ENCODE measurements at places on chromosomes 4 and X.
A peak's percentile ranks its signal among the peaks of the same experiment; 100 is the strongest.

GRCh38 chr4:185853841-185854240 lies 41.8 kb upstream of the SORBS2 start:
- DNase-seq = peak; percentile 51

- DNase-seq = no peak
Measured at GRCh38 chr4:26196567-26196966, 124.2 kb upstream of the RBPJ start.

- peak; percentile 63 for DNase-seq
Measured at GRCh38 chr4:158722291-158722916, 792 bp downstream of the PPID start.

DNA sequence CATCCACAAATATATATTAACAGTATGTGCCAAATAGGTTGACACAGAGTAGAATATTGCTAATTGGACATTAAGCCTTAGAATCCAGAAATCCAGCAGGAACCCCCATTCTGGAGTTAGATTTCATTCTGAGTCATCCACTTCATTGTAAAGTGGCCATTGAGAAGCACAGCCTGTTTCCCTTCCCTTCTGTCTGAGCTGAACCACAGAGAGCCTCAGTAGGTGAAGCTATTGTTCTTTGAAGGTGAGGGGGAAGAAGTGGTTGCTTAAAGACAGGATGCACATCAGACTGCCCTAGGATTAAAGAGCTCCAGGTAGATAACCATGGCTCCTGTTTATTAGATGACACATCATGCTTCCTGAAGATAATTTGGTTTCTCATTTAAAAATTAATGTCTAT lies 30.6 kb upstream of the MCF2 start:
- DNase-seq = peak; percentile 56

GRCh38 chr4:15344041-15344440 lies 83.8 kb upstream of the C1QTNF7 start:
- no peak for DNase-seq

GRCh38 chr4:1036095-1036494 lies 24.7 kb downstream of the FGFRL1 start:
- DNase-seq = no peak

DNA sequence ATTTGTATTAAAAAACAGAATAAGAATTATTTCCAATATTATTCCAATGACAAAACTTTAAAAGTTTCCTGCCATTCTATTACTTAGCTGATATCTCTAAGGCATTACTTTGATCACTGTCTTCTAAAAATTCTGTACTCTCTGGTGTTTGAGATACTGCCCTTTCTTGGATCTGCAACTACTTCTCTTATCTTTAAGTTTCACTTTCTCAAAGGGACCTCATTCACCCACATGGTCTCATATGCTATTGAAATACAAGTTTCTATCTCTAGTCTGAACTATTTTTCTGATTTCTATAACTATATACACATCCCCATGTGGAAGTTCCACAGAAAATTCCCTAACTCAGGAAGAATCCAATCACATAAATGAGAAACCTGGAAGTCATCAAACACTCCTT lies 22.2 kb downstream of the TMPRSS11E start:
- no peak for DNase-seq

DNA sequence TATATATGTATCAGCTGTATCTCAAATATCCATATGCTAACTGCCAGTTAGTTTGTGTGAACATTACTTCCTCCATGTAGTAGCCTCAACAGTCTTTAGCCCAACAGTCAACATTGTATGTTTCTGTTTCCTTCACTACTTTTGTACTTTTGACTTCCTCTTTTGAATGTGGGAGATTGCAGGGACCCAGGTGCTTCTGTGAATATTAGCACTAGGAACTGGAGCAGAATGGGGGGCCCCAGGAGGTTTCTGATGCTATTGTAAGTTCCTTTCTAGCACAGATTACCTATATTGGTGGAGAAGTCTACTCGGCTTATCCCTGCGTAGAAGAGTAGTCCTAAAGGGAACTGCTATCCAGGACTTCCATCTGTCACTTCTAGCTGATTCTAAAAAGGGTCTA lies 2.3 kb downstream of the PLAC8 start:
- DNase-seq = no peak

GRCh38 chr4:89173336-89174090 lies 62.2 kb downstream of the TIGD2 start:
- no peak for DNase-seq

GRCh38 chrX:120697053-120697452 lies 67.2 kb upstream of the C1GALT1C1 start:
- DNase-seq = no peak

DNA sequence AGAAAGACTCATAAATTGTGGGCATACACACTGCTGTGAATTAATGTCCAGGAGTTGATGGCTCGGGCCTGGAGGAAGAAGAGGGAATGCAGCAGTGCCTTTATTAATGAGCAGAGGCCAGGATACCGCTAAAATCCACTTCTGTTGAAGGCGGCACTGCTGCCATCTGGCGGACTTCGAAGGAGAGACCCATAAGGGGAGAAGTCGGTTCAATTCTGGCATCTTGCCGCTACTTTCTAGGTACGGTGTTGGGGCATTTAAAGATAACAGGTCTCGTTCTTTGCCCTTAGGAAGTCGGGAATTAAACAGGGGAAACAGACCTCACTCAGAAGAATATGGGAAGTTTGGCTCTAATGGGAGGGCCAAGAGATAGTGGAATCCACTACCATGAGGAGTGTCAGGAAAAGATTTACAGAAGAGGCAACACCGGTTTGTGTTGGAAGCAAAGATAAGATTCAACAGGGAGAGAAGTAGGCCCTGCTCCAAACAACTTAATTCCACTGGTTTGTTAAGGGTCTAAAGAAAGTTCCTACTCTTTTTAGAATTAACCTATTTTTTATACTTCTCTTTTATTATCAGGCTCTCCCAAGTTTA lies 133.6 kb upstream of the GIMD1 start:
- peak; percentile 71 for DNase-seq

Data from kidney tubule cell (primary cell).